ENCODE measurements at places on chromosomes 16 and 17.
A peak's percentile ranks its signal among the peaks of the same experiment; 100 is the strongest.

GRCh38 chr17:16945663-16946218, 26.2 kb downstream of the TNFRSF13B start:
- peak; percentile 15 for DNase-seq

GRCh38 chr17:11736613-11737312, 138.5 kb downstream of the DNAH9 start:
- no peak for DNase-seq

DNA sequence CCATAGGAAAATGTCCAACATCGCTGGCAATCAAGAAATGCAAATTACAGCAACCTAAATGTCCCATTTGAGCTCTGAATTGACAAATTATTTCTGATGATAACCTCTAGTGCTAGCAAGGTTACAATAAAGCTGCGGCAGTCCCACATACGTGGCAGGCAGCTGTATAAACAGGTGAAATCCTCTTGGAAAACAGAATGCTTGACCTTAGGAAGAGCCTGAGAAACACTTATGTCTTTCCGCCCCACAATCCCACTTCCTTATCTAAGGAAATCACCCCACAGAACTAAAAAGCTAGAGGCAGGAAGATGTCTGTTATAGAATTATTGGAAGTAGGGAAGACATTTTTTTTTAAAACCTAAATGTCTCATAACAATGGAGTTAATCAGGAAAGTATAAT, 154.3 kb downstream of the KATNIP start:
- DNase-seq: peak; percentile 95

DNA sequence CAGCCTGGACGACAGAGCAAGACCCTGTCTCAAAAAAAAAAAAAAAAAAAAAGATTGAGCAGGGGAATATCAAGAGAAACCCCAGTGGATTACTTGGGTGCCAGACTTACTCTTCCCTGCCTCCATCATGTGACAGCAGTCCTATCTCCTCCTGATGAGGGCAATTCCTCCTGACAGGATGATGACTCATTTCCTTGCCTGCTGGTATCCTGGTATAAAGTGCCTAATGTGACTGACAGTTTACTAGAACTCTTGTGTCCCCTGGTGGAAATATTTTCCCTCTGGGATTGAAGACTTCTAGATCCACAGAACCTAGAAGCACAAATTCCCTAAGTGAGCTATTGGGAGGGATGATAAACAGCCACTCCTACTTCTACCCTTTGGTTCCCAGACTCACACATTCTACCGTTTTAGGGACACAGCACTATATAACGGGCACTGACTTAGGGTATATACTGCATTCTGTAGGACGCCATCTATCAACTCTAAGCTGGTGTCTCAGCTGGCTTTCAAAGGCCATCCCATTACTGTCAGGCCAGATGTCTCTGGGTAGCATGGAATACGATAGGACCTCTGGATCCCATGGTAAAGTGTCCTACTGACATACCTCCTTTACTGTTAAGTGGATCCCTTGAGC, 114.6 kb upstream of the MED13 start:
- DNase-seq: peak; percentile 81

DNA sequence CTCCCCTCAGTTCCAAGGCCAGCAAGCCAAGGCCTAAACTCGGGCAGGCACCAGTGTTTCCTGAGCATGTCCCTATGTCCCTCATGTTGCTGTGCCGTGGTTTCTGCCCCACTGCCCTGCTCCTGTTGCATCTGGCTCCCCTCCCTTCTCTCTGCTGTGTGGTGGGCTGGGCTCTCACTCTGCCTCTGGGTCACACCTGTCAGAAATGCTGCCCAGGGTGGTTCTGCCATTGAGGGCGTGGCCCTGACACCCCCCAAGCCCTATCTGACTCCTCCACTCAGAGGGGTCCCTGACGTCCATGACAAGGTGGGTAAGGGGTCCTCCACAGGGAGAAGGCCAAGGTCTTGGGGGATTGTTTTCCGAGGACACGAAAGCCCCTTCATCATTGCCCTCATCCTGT, 9.2 kb upstream of the ITGA3 start:
- no peak for DNase-seq

- peak; percentile 84 for DNase-seq
Observed at GRCh38 chr16:66382171-66382965, 15.9 kb downstream of the CDH5 start.

GRCh38 chr17:44648963-44649362, 7.3 kb upstream of the MEIOC start:
- no peak for DNase-seq

DNA sequence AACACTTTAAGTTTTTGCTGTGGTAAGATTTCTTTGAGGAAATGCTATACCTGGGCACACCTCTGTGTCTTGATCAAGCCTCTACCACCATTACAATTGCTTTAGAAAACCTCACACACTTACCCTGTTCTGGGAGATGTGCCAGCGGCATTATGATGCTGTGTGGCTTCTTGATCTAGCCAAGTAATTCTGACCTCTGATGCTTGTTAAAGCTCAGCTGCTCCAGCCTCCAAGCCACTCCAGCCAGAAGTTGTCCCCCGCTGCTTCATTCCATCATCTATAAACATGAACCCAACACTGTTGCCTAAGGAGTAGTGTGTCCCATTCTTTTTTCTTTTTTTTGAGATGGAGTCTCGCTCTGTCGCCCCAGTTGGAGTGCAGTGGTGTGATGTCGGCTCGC, 60.1 kb downstream of the CYLD start:
- no peak for DNase-seq

DNA sequence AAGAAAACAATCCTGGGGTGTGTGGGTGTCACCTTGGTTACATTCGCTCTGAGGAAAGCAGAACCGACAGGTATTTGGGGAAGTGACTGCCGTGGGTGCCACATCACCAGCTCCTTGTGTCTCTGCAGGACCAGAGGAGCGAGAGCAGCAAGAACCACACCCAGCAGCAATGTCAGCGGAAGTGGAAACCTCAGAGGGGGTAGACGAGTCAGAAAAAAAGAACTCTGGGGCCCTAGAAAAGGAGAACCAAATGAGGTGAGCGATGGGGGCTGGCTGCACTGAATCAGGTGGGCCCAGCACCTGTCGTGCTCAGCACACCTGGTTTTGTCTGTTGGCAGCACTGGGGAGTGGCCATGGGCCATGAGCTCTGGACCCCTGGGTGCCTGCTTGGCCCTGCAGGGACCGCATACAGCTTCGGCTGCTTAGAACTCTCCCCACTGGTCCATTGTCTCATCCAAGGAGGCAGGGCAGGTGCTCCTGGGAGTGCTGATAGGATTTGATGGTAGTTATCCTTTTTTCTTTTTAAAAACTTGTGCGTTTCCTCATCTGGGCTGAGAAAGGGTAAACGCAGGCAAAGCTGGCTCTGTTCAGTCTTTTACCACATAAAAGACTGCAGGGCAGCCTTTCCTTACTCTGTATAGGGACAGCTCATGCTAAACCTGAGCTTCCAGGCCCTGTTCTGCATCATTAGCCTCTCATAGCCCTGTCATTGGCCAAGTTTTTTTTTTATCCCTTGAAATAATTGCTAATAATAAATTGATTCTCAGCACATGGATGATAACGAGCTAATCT, 29.4 kb downstream of the HMOX2 start:
- DNase-seq: no peak

GRCh38 chr17:31314782-31315100, 887 bp upstream of the EVI2B start:
- no peak for DNase-seq

GRCh38 chr17:34542700-34543336, 36.6 kb upstream of the TMEM132E start:
- DNase-seq: peak; percentile 25

DNA sequence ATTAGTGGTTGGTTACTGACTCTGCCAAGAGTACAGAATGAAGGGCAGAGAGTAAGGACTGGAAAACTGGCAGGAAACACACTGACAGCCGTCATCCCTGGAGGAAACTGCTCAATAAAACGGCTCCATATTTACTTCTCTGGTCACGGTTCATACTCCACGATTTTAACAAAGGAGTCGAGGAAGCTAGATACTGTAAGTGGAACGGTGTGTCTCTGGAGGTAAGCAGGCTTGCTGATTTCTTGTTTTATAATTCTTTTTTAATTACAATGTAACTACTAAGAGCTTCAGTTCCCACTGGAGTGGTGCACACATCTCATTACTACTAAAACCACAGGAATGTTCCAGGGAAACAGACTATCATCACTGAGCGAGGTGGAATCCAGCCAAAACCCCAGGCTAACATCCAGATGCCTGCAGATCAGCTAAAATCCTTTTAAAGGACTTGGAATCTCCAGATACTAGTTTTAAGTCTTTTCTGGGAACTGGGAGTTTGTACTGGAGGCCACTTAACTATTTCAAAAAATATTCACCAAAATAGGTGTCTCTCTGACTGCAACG, 17.8 kb downstream of the SERPINF1 start:
- peak; percentile 56 for DNase-seq

GRCh38 chr16:85894266-85894665, 4.7 kb upstream of the IRF8 start:
- DNase-seq: no peak

DNA sequence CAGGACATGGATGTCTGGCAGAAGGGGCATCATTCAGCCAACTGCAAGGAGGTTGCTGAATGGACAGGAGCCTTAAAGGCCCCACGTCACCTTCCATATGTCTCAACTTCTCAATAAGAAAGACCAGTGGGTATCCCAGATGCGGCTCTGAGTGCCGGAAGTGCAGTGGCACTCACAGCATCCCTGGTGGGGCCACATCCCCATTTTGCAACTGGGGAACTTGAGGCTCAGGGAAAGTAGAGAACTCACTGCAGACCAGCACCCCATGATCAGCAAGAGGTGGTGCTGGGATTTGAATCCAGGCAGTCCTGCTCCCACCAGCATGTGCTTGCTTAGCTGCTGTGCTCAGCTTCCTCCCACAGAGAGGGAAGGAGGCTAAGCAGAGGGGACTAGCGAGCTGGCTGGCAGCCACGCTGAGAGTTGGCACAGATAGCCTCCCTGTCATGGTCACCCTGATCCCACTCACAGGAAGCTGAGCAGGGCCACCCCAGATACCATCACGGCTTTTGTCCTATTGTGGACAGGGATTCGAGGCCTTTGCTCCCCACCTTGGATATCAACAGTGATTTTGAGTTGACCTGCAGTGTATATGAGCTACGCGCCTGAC, 294.2 kb upstream of the FOXF1 start:
- DNase-seq: no peak

DNA sequence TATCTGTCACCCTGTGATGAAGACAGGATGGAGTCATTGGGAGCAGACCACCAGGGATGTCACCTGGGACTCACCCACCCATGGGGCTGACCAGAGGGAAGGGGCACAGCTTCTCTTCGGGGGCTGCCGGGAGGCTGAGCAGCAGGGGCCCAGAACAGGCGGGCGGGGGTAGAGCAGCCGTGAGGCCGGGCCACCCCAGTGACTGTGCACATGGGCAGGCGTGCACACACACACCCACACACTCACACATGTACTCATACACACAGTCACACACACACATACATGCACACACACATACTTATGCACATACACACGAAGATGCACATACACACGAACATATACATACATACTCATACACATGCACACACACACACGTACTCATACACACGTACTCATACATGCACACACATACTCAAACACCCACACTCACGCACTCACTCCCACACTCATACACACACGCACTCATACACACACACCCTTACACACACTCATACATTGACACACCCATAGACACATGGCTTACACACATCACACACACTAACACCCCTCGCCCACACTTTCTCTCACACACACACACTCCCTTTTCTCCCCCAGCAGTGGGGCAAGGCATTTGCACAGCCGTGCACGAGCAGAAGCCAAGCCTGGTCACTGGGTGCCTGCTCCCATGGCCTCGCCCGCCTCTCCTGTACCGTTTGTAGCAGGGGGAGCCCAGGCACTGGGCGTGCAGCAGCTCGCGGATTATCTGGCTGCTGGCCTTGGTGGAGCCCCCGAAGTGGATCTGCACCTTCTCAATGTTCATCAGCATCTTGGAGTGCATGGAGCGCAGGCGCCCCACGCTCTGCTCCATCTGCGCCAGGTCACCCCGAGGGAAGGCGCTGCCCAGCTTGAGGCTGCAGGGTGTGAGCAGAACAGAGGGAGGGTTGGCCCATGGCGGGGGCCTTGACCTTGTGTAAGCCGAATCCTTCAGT, 12.4 kb downstream of the UBALD2 start:
- DNase-seq: no peak

DNA sequence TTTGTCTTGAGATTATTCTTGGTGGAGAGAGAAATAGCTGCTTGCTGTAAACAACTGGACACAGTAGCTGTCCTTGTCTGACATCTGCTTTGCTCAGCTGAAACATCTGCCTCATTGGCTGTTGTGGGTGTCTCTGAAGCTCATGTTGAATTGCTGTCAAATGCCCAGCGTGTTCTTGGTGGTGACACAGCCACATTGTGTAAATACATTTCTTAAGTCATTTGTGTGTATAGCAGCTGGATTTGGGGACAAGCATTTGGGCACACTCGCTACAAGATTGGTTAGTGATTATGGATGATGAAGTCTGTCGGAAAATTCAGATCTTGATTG, 5.3 kb downstream of the FAM234A start:
- DNase-seq: no peak

- no peak for DNase-seq
Observed at GRCh38 chr17:69468207-69468606, 53.7 kb downstream of the MAP2K6 start.

GRCh38 chr17:82146663-82147654, 48.9 kb upstream of the FASN start:
- no peak for DNase-seq

DNA sequence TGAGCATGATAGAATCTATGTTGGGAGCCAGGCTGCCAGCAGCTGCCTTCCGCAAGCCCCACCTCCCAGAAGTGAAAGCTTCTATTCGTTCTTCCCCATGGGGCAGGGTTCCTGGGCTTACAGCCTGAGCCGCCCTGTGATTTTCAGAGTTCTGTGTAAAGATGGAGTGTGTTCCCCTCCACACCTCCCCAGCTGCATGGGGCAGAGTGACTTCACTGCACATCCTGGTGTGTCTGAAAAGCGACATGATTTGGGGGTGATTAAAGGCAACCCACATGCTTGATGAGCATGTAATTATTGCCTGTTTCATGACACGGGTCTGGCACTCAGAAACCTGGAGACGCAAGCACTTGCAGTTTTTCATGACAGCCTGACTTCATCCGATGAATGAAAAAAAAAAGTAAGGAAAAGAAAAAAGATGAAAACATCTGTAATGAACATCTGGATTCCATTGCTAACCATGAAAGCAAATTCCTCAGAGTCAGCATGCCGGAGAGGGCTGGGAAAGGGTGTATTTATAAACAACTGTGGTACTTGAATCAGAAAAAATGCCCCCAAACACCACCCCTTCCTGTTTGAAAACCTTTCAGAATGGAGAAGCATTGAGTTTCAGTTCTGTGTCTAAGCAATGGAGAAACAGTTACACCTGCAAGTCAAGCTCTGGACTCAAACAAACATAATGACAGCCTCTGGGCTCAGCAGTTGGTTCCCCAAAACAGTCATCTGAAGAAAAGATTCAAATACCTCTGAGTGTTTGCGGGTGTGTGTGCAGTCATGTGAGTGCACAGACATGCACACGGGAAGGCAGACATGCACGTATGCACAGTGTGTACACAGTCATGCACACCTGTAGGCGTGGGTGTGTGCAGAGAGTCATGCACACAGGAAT, 266.0 kb downstream of the ENGASE start:
- DNase-seq: no peak

GRCh38 chr17:62652251-62653001, 25.0 kb downstream of the MRC2 start:
- peak; percentile 71 for DNase-seq

- DNase-seq: no peak
Observed at GRCh38 chr16:53083119-53083518, 28.3 kb downstream of the CHD9 start.
